Activated CD4-positive, CD25-positive, alpha-beta regulatory T cell (primary cell): ENCODE measurements at places on chromosomes 7 and 10.

- no peak for DNase-seq
Measured at GRCh38 chr10:61439058-61439609, 14.0 kb downstream of the TMEM26 start.

DNA sequence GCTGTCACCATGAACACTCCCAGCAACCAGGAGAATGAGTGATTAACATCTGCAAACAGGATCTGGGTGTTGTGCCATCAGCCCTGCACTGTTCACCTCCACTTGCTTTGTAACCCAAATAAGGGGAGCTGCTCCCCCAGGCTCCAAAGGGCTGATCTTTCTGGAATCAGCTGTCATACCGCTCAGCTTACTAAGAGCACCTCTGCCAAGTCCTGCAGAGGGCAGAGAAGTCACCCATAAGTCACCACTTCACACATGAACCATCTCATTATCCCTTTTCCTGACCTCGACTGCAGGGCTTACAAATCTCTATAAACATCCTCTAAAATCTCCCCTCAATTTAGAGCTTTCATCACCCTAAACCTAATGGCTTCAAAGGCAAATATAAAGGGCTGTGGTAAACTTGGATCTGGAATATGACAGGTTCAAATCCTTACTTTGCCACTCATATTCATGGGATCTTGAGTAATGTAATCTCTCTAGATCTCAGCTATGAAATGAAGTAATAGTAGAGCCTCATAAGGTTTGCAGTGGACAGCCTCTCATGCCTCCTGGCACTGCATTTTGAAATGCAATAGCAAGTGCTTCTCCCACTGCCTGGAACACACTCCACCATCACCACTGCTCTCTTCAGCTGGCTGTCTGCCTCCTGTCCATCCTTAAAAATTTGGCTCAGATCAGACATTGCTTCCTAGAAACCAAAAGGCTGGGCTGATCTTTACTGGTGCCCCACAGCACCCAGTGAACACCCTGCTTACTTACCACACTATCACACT, 38.8 kb downstream of the ERLIN1 start:
- no peak for DNase-seq

- DNase-seq: no peak
Measured at GRCh38 chr10:75437693-75438092, 6.3 kb downstream of the LRMDA start.

- no peak for DNase-seq
Measured at GRCh38 chr7:24608504-24608903, 35.3 kb downstream of the PALS2 start.
